ENCODE measurements at places on chromosomes 1 and 21.

DNA sequence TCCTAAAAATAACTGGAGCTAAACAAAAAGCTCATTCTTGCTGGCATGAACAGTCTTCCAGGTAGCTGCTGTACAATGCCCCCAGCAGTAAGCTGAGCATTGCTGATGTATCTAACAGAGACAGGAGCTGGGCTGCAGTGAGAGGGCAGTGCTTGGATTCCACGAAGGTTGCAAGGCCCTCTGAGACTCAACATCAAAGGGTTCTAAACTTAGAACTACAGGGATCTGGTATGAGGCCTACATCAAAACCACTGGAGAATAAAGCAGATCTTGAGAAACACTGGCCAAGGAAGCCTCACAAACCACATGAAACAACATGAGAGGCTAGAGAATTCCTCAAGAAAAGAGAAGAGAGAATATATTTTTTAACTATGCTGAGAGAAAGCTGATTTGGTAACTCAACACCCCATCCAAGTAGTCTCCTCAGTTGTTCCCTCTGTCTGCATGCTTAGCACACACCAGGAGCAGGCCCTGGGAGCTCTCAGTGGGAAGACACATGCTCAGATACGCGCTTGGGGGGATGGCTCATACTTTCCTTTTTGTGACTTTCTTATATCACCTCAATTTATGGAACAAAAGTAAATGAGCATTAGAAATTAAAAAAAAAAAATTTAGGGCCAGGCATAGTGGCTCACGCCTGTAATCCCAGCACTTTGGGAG lies 27.7 kb downstream of the DSTYK start:
- DNase-seq: no peak

DNA sequence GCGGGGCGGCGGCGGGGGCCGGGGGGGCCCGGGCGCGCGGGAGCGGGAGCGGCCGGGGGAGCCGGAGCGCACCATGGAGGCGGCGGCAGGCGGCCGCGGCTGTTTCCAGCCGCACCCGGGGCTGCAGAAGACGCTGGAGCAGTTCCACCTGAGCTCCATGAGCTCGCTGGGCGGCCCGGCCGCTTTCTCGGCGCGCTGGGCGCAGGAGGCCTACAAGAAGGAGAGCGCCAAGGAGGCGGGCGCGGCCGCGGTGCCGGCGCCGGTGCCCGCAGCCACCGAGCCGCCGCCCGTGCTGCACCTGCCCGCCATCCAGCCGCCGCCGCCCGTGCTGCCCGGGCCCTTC lies 546 bp downstream of the SKI start:
- DNase-seq: no peak

DNA sequence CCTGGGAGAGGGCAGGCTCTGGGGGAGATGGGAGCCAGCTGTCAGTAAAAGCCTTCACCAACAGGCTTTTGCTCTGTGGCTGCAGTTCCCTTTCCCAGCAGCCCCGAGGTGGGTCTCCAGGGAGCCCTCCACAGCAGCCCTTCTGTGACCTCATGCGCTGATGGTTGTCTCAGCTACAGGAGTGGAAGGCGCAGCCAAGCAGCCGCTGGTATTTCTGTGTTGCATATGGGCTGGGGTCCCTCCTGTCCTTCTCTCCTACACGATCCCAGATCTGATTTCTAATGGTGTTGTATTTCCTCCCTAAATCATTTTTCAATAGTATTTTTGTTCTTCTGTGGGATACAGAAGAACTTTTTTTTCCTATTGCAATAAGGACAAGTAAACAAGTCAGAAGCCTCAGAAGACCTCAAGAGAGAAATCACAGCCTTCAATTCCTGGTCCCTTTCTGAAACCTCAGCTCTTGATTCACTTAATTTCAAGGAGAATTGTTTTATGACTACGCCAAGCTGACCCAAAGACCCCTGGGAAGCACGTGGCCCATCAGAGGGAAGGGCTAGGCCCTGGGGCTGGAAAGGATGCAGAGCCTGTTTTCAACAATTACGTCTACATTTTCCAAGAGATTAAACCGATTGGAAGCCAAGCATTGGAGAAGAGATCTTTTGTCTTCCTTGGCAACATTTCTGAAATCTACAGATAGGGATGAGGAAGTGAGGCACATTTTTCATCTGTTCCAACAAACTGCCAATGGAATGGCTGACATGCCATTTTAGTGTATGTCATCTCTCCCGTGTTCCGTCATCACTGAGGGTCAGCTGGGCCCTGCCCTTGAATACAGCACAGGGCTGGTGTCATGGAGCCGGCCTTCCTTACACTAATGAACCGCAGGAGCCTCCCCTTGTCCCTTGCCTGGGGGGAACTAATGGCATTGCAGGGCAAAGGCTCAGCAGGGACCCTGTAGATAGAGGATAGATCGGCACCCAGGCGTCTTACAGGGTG lies 42.0 kb upstream of the SCCPDH start:
- DNase-seq: no peak

DNA sequence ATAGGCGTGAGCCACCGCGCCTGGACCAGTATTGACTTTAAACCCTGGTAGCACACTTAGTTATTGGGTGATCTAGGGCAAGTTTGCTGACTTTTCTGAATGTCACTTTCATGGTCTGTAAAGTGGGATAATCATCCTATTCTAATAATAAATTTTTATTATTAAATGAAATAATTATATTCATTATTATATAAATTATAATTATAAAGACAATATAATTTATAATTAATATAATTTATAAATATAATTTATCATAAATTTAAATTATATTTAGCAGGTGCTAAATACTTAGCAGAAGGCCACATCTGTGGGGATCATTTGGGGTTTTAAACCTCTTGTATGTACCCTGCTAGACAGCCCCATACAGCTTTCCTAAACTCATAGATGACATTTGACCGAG lies 59.7 kb downstream of the KANK4 start:
- DNase-seq: no peak
